ENCODE measurements at places on chromosomes 3 and 15. TPM values are rescaled to one million over a fixed set of nuclear protein-coding genes. Genes with fewer than 3 reads are reported as not detected.

- DNase-seq = no peak
Measured at GRCh38 chr3:113222451-113223086, 11.2 kb downstream of the BOC start.

- DNase-seq = no peak
Measured at GRCh38 chr3:23084367-23084766, 118.8 kb upstream of the UBE2E2 start.

DNA sequence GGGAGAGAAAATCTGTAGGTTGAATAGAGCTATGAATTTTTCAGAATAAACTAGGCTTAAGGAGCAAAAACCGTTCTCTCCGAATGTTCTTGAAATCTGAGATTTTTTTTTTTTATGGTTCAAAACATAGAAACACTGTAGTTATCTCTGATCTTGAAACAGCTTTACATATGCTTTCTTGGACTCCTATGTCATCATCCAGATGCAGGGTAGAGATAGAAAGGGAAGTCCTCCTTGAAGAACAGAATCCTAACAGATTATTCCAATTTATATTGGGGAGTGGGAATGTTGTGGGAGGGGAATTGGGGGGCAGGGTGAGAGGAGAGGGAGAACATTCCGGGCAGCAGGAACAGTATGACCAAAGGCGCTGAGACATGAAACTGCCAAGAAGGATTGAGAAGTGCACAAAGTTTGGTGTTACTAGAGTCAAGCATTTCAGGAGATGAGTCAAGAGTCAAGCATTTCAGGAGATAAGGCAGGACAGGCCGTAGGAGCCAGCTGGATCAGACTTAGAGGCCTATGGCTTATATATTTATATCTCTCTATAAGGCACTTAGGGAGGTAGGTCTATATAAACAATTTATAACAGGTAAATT is 21.9 kb upstream of the ST3GAL6 start:
- DNase-seq = no peak

The CCR2 gene
- polyA plus RNA-seq = not detected

DNA sequence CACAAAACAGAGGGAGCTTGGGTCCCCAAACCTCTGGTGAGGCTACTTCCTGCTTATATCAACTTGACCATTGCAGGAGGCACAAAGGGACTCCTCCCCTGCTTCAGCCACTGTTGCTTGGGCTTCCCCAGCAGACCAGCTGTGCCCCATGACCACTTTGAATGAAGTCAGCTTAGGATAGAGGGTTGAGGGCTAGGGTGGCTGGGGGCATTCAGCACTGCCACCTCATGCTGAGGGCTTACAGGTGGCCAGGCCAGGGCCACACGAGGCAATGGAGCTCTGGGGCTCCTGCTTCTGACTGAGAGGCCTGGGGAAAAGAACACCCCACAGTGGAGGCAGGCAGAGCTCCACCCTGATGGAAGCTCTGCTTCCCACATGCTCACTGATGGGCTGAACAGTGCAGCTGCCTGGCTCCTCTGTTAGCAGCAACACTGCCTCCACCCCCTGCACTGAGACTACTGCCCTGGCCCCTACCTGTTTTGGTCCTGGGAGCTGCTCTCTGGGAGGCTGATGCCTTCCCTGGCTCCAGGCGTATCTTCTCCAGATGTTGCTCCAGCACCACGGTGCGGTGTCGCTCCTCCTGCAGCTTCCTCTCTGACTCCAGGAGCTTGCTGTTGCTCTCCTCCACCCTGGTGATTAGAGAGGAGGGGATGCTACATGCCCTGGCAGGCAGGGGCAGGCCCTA is 10.2 kb upstream of the HHATL start:
- no peak for DNase-seq

DNA sequence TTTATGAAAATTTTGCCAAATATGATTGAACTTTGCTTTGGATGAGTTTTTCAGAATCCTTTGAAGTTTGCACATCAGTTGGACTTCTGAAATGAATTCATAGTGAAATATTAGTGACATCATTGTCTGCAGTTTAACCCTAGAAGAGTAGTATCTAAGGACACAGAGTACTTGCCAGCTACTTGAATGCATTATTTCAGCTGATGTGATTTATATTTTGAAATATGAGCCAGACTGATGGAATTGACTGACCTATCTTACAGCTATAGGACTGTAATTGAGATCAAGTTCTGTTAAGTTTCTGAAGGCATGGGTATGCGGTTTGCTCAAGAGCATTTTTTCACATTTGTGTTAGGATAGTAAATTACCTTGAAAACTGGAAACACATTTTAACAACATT is 51.2 kb downstream of the LYSMD4 start:
- no peak for DNase-seq

GRCh38 chr3:125220727-125221429 is 8.3 kb upstream of the SLC12A8 start:
- no peak for DNase-seq

The PTPRG gene
- 2.3 TPM for polyA plus RNA-seq
